Tibial nerve (tissue), 4 donors: ENCODE measurements at places on chromosomes 5 and 9. TPM values are rescaled to one million over a fixed set of nuclear protein-coding genes. Genes with fewer than 3 reads are reported as not detected.

- no peak for DNase-seq
- no peaks in the 10 kb centered on the region for H3K27me3 ChIP-seq
- H3K27ac ChIP-seq = peak overlapping the region; percentile 89
- no peak overlapping the region for H3K4me3 ChIP-seq
- H3K36me3 ChIP-seq = no peaks in the 10 kb centered on the region
- peaks cover 51% of the 10 kb centered on the region for H3K4me1 ChIP-seq
These were observed 3.0 kb downstream of the RECK start for GRCh38 chr9:36039696-36040095.

- no peaks in the 10 kb centered on the region for H3K36me3 ChIP-seq
- H3K27me3 ChIP-seq = no peaks in the 10 kb centered on the region
- no peak overlapping the region for H3K4me3 ChIP-seq
These were observed 245.0 kb downstream of the TAF11L14 start for GRCh38 chr5:17879276-17879675.

GRCh38 chr5:87322381-87322780, 54.7 kb downstream of the RASA1 start:
- no peaks in the 10 kb centered on the region for H3K4me1 ChIP-seq
- DNase-seq = no peak
- H3K27ac ChIP-seq = no peak overlapping the region
- H3K36me3 ChIP-seq = no peaks in the 10 kb centered on the region

- no peak overlapping the region for H3K27ac ChIP-seq
- H3K4me1 ChIP-seq = peaks cover 39% of the 10 kb centered on the region
These were observed 35.7 kb downstream of the NACC2 start for GRCh38 chr9:136059321-136059791.

DNA sequence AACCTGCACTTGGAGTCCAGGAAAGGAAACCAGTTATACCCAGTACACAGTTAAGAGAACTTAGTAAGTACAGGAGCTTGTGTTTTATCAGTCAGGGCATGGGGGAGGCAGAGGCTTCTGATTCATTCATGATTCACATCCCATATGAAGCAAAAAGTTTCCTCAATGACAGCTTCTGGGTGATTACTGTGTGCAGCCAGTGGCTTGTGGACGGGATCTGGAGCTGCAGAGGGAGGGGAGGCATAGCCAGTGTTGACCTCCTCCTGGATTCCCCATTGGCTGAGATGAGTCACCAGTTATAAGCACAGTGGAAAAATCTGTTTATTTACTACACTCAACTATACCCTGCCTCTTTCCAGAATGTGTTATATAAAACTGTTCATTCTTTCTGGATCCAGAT, 17.7 kb downstream of the IL31RA start:
- H3K27me3 ChIP-seq = no peaks in the 10 kb centered on the region
- no peak overlapping the region for H3K4me3 ChIP-seq
- H3K36me3 ChIP-seq = no peaks in the 10 kb centered on the region
- H3K4me1 ChIP-seq = peaks cover 15% of the 10 kb centered on the region
- DNase-seq = no peak
- H3K27ac ChIP-seq = peak overlapping the region; percentile 43

The GRIN3A gene
- total RNA-seq = 0.39 TPM

- no peaks in the 10 kb centered on the region for H3K27me3 ChIP-seq
- H3K36me3 ChIP-seq = no peaks in the 10 kb centered on the region
- H3K4me3 ChIP-seq = no peak overlapping the region
- no peak overlapping the region for H3K27ac ChIP-seq
These were observed 154.0 kb downstream of the MCTP1 start for GRCh38 chr5:95130941-95131340.

DNA sequence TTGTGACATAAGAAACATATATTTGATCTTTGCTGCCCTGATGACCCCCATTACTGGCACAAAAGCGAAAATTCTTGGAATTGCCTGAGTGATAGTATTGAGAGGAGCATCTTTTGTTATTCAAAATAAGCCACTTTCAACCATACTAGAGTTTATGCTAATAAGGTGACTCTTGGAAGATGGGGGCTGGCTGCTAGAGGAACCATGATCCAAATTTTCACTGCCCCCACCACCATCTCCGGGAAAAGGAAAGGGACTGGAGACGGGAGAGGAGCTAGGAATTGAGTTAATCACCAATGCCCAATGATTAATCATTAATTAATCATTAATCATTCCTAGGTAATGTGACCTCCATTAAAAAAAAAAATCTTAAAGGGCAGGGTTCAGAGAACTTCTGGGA, 25.6 kb downstream of the FBXW11 start:
- H3K4me3 ChIP-seq = no peak overlapping the region
- peaks cover 8% of the 10 kb centered on the region for H3K36me3 ChIP-seq
- no peak overlapping the region for H3K27ac ChIP-seq
- no peaks in the 10 kb centered on the region for H3K27me3 ChIP-seq
- no peak for DNase-seq

GRCh38 chr5:176647843-176648473, 674 bp downstream of the TSPAN17 start:
- H3K36me3 ChIP-seq = no peaks in the 10 kb centered on the region
- H3K4me3 ChIP-seq = peak overlapping the region; percentile 87
- no peaks in the 10 kb centered on the region for H3K27me3 ChIP-seq
- DNase-seq = peak; percentile 33

DNA sequence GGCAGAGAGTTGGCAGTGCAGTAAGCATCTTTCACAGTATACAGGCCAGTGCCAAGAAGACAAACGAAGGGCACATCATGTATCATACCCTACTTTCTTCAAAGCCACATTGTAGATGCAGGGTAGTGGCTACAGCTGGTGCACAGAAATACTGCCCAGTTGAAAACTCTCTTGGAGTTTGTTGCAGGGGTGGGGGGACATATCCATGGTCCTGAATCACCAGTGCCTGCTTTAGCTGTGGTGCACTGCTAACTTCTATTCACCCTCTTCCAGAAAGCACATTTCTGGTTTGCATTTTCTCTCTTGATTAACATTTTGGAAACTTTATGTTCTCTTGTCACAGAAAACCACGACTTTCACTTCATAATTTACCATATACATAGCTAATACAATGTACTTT, 196.6 kb downstream of the PAPPA start:
- H3K36me3 ChIP-seq = peaks cover 9% of the 10 kb centered on the region
- H3K27me3 ChIP-seq = no peaks in the 10 kb centered on the region
- no peak for DNase-seq
- no peak overlapping the region for H3K4me3 ChIP-seq
- H3K27ac ChIP-seq = no peak overlapping the region

DNA sequence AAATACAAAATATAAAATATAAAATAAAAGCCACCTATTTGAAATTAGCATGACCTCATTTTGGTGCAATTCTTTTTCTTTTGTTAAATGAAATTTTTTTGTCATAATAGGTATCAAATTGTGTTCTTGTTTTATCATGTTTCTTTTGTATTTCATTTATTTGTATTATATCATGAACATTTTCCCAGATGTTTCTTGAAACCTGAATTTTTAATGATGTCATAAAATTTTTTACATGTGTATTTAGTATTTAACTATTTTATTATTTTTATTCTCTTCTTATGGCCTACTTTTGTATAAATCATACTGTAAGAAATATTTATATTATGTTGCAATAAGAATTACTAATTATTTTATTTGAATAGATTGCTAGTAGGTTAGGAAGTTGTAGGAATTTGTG, 361.7 kb downstream of the TMEM161B start:
- no peak overlapping the region for H3K4me3 ChIP-seq
- no peak for DNase-seq
- no peaks in the 10 kb centered on the region for H3K36me3 ChIP-seq
- H3K27me3 ChIP-seq = no peaks in the 10 kb centered on the region
- no peaks in the 10 kb centered on the region for H3K4me1 ChIP-seq

The SPATA31D1 gene
- total RNA-seq = not detected

The IFNA13 gene
- total RNA-seq = not detected

DNA sequence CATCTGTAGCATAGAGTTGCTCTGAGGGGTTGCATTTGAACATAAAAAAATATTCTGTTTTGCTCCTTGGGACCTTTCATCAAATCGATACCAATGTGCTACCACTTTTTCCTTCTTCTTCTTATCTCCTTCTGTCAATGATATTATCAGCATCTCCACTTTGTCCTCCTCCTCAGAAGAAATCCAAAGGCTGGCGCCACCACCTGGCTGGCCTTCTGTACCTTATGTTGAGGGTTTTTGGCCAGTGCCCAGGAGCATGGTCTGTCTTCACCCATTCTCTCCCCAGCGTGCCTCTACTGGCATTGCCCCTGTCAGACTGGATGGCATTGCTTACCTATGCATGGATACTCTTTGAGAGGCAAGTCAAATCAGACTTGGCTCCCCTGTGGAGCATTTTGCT, 167.2 kb downstream of the CFAP90 start:
- no peaks in the 10 kb centered on the region for H3K4me1 ChIP-seq
- H3K27me3 ChIP-seq = no peaks in the 10 kb centered on the region
- H3K4me3 ChIP-seq = no peak overlapping the region
- H3K36me3 ChIP-seq = no peaks in the 10 kb centered on the region
- no peak for DNase-seq

- peak; percentile 85 for DNase-seq
- H3K36me3 ChIP-seq = no peaks in the 10 kb centered on the region
- H3K27me3 ChIP-seq = no peaks in the 10 kb centered on the region
These were observed at the start of gene RECK for GRCh38 chr9:36036780-36037548. Gene RECK (plus strand): TSS chr9:36036913. CDS start chr9:36036999, 86 bp downstream.

The SPINK6 gene
- total RNA-seq = not detected

DNA sequence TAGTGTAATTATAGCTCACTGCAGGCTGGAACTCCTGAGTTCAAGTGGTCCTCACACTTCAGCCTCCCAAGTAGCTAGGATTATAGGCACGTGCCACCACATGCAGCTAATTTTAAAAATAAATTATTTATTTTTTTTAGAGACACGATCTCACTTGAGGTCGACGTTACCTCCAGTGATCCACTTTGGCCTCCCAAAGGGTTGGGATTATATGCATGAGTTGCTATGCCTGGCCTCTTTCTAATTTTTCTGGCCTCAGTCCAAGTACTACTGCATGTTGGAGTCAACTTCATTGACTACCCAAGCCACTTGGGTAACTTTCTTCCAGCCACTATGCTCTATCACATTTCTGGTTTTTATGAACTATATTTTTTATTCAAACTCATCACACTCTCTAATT, 148.3 kb downstream of the EFNA5 start:
- no peaks in the 10 kb centered on the region for H3K27me3 ChIP-seq
- DNase-seq = no peak
- no peaks in the 10 kb centered on the region for H3K4me1 ChIP-seq
- H3K4me3 ChIP-seq = no peak overlapping the region

The PCDHGA4 gene
- total RNA-seq = 5.1 TPM

- H3K27me3 ChIP-seq = no peaks in the 10 kb centered on the region
- no peak overlapping the region for H3K27ac ChIP-seq
These were observed 57.4 kb downstream of the PPIP5K2 start for GRCh38 chr5:103177543-103177942.

The TAF11L10 gene
- not detected for total RNA-seq

The KIF12 gene
- total RNA-seq = not detected

DNA sequence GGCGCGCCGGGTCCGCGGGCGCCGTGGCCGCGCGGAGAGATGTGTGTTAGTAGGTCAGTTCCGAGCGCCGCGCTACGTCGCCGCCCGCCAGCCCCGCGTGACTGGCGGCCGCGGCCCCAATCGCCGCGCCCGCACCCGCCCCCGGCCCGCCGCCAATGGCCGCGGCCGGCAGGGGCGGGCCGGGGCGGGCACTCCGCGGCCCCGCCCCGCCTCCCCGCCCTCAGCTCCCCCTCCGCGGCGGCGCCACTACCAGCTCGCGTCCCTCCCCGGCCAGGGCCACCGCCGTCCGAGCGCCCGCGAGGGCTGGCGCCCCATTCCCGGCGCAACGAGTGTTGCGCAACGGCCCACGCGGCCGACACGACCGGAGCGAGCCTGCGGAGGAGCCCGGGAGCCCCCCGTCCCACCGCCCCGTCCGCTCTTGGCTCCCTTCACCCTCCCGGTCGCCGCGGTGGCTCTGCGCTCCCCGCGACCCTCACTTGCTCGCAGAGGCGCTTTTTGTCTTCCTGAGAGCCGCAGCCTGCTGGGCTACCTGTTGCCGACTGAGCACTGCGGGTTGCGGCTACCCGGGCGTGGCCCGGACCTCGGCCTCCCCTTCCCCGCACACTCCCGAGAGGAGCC, at the start of gene NFIL3:
TSS of gene NFIL3 (minus strand) at position 48 of the 618 bp plus-strand sequence. CDS start 13,098 bp downstream, outside the sequence.
- H3K27ac ChIP-seq = peak within 1 kb of the TSS; percentile 100
- no peaks in the 10 kb centered on the region for H3K36me3 ChIP-seq
- peaks cover 22% of the 10 kb centered on the region for H3K4me1 ChIP-seq
- H3K27me3 ChIP-seq = no peaks in the 10 kb centered on the region

- H3K27me3 ChIP-seq = no peaks in the 10 kb centered on the region
- no peaks in the 10 kb centered on the region for H3K4me1 ChIP-seq
- no peak overlapping the region for H3K27ac ChIP-seq
- DNase-seq = no peak
- H3K36me3 ChIP-seq = no peaks in the 10 kb centered on the region
These were observed 772.5 kb downstream of the NR2F1-AS1 start for GRCh38 chr5:92808474-92808873.

GRCh38 chr9:34744295-34745221, 34.6 kb upstream of the CCL21 start:
- H3K27ac ChIP-seq = no peak overlapping the region
- H3K36me3 ChIP-seq = no peaks in the 10 kb centered on the region
- no peaks in the 10 kb centered on the region for H3K4me1 ChIP-seq
- no peak for DNase-seq

DNA sequence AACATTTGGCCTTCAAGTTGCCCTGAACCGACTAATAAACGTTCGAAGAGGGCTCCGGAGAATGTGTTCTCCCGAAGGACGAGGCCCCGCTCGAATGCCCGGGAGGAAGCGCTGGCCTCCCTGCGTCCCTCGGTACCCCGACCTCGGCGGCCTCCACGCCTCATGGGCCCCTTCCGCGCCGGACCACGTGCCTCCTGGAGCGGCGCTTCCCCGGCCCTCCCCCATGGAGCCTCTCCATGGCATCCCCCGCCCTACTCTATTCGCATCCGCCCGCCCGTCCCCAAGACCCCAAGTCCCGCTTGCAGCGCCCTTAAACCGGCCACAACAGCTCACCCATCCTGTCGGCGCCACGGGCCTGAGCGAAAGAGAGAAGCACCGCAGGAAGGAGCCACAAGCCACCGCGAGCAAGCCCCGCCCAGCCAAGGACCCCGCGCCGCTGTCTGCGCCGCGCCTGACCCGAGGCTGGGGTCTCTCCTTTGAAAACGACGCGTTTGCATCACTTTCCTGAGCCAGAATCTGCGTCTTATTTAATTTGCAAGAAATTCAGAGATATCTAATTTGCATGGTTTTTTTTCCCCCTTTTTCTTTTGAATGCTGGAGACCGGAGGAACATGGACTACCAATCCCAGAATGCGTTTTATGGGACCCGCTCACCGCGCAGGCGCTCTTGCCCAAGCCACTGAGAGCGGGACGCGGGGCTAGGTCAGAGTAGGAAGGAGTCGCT, at the start of gene RPS23:
TSS of gene RPS23 (minus strand) at position 368 of the 724 bp plus-strand sequence. CDS start at position 337, 31 bp downstream.
- DNase-seq = peak; percentile 85
- H3K27ac ChIP-seq = peak within 1 kb of the TSS; percentile 78
- H3K36me3 ChIP-seq = peaks cover 33% of the 10 kb centered on the region

GRCh38 chr5:171080186-171080938, 218.5 kb downstream of the RANBP17 start:
- H3K4me1 ChIP-seq = no peaks in the 10 kb centered on the region
- no peak for DNase-seq
- H3K4me3 ChIP-seq = no peak overlapping the region
- no peaks in the 10 kb centered on the region for H3K36me3 ChIP-seq
- H3K27me3 ChIP-seq = no peaks in the 10 kb centered on the region
- H3K27ac ChIP-seq = no peak overlapping the region
